ENCODE measurements at places on chromosomes 5 and 9. TPM values are rescaled to one million over a fixed set of nuclear protein-coding genes. Genes with fewer than 3 reads are reported as not detected.

Gene FOXD4L6
- not detected for polyA plus RNA-seq

Gene INSYN2B
- 0.19 TPM for polyA plus RNA-seq

Gene TMEM167A
- polyA plus RNA-seq: 51.6 TPM

Gene IFNE
- polyA plus RNA-seq: not detected

Gene FAM221B
- polyA plus RNA-seq: 0.35 TPM

Gene SLC9A3
- polyA plus RNA-seq: 2.8 TPM

Gene CER1
- polyA plus RNA-seq: not detected

Gene ISL1
- polyA plus RNA-seq: 0.28 TPM

Gene UNC5A
- 1.1 TPM for polyA plus RNA-seq

Gene EQTN
- not detected for polyA plus RNA-seq

Gene PCDHB9
- polyA plus RNA-seq: 3.2 TPM

Gene CNTLN
- polyA plus RNA-seq: 7.4 TPM

Gene DIRAS2
- polyA plus RNA-seq: 1.1 TPM

Gene SHOC1
- polyA plus RNA-seq: 0.26 TPM

Gene EPB41L4B
- polyA plus RNA-seq: 14.2 TPM

Gene TTC23L
- 0.15 TPM for polyA plus RNA-seq

Gene PCAT7
- 8.4 TPM for polyA plus RNA-seq

Data from hindlimb muscle (tissue), 1 donor.